ENCODE measurements at places on chromosomes 11 and 22. TPM values are rescaled to one million over a fixed set of nuclear protein-coding genes. Genes with fewer than 3 reads are reported as not detected.

DNA sequence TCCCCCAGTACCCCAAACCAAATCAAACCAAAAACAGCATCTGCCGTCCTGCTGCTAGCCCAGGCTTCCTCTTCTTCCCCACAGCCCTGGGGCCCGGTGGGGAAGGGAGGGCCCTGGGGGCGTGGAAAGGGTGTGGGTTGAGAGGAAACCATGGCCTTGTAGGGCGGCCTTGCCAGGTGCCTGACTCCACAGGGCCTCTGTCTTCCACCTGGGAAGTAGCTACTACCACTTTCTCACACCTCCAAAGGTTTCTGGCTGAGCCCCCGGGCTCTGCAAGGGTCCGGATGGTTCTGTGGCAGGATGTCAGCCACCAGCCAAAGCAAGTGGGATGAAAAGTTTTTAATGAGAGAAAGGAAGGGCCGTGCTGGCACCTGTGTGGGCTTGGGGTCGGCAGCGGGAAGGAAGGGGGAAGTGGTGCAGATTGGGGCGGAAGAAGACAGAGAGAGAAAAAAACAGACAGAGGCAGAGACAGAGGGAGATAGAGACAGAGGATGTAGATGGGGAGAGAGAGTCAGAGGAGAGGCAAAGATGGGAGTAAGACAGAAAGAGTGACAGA, 10.5 kb downstream of the TPST2 start:
- no peak for DNase-seq

DNA sequence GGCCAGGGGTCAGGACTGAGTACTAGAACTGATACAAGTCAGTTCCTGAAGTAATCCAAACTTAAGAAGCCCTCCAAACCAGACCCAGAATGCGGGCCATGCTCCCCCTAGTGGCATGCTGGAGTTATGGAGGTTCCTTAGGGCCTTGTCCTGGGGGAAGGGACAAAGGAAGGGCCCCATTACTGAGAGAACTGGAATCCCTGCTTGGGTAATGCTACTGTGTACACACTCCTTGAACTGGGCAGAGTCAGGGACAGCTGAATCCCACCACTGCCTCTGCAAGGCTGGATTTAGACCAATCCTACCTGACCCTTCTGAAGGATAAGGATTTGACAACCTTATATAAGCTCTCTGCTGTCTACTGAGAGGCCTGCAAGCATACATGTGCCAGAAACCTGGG, 97.3 kb upstream of the AKIP1 start:
- DNase-seq = peak; percentile 69

- DNase-seq = no peak
Measured at GRCh38 chr11:126978911-126979310, 21.7 kb downstream of the KIRREL3 start.

DNA sequence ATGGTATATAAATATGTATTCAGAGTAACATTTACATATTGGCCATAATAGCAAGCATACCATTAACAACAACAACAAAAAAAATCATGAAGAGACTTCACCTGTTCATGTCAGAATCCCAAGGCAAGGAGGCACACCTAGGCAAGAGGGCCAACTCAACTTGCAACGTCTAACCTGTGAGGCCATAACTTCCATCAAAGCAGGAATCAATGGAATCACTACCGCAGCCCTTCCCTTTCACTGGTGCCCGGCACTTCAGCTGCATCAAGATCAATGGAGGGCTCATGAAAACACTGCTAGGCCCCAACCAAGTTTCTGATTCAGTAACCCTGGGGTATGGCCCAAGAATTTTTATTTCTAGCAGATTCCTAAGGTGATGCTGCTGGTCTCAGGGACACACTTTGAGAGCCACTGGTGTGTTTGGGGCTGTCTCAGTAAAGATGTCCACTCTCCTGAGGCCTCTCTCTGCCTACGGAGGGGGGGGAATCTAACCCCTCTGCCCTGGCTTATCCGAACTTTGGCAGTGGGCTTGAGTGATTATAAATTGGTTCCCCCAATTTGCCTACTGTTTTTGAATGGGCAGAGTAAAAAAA, 8.0 kb downstream of the ZFTA start:
- no peak for DNase-seq

GRCh38 chr11:118058311-118059245, 18.3 kb upstream of the TMPRSS4 start:
- no peak for DNase-seq

DNA sequence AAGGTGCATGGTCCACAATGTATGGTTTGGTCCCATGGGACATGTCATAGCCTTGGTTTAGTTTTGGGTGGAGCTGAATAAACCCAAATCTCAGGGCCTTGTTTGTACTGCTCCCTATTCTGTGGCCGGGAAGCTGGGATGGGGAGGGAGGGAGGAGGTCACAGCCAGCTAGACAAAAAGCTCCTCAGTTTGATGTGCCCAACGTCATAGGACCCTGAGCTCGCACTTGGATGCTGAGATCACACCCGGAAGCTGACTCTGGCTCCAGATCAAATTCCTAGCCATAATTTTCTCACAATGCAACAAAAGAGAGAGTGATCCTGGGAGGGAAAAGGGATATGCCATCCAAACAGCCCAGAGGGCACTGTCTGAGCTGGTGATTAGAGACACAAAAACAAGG, 1.5 kb downstream of the HSPB2 start:
- DNase-seq = peak; percentile 75

DNA sequence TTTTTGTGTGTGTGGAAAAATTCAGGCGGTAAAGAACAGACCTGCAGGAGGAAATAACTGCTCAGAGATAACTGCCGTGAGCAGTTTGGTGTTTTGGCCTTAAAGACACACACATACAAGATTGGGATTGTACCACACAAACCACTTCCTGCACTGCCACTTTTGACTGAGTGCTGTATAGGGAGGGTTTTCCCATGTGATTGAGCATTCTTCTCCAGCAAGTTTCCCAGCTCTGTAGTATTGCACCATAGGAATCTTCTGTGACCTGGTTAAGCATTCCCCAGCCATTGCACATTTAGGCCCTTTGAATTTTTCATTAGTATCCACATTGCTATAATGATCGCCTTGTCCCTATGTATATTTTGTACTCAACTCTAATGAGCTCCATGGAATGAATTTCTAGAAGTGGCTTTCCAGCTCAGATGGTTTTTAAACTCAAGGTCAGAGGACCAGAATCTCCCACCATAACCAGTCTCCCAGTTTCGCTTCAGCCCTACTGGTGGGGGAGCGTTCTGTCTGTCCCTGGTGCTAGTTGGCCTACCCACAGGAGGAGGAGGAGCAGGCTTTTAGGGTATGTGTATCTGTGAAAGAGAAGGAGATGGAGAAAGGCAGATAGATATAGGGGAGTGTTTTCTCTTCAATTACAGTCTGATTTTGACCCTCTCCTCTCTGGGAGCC, 9.3 kb downstream of the CD82 start:
- DNase-seq = no peak

GRCh38 chr22:47071807-47072641, 309.6 kb downstream of the TBC1D22A start:
- no peak for DNase-seq

- DNase-seq = no peak
Measured at GRCh38 chr11:27968461-27968860, 139.5 kb downstream of the KIF18A start.

DNA sequence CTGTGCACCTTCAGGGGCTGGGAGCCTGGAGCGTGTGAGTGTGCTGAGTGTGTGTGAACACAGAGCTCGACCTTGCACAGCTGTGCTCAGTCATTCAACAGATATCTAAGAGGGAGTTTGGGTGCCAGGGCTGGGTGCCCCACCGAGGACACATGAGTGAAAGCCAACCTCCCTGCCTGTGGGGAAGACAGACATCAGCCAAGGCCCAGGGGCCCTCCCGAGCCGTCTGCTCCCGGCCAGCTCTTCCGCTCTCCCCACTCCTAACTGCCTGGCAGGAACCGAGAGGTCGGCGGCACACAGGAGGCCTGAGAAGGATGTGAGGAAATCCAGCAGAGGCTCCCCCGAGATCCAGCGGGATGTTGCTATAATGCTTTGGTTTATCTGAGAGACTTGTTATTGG, 32.0 kb downstream of the CERK start:
- DNase-seq = no peak

GRCh38 chr22:46192210-46192993, 42.1 kb downstream of the PPARA start:
- no peak for DNase-seq

GRCh38 chr11:75543806-75544205, 18.1 kb upstream of the GDPD5 start:
- no peak for DNase-seq

GRCh38 chr22:48887394-48888332, 940.0 kb downstream of the BRD1 start:
- DNase-seq = no peak

The OR5AR1 gene
- not detected for total RNA-seq

The OR52I1 gene
- not detected for total RNA-seq

The MOV10L1 gene
- 0.71 TPM for total RNA-seq

The PANX3 gene
- not detected for total RNA-seq

The GP1BB gene
- total RNA-seq = not detected

Measured in left cardiac atrium (tissue), 4 donors.